Mesothelial cell of epicardium (in vitro differentiated cells): ENCODE measurements at places on chromosomes 12 and 14.

DNA sequence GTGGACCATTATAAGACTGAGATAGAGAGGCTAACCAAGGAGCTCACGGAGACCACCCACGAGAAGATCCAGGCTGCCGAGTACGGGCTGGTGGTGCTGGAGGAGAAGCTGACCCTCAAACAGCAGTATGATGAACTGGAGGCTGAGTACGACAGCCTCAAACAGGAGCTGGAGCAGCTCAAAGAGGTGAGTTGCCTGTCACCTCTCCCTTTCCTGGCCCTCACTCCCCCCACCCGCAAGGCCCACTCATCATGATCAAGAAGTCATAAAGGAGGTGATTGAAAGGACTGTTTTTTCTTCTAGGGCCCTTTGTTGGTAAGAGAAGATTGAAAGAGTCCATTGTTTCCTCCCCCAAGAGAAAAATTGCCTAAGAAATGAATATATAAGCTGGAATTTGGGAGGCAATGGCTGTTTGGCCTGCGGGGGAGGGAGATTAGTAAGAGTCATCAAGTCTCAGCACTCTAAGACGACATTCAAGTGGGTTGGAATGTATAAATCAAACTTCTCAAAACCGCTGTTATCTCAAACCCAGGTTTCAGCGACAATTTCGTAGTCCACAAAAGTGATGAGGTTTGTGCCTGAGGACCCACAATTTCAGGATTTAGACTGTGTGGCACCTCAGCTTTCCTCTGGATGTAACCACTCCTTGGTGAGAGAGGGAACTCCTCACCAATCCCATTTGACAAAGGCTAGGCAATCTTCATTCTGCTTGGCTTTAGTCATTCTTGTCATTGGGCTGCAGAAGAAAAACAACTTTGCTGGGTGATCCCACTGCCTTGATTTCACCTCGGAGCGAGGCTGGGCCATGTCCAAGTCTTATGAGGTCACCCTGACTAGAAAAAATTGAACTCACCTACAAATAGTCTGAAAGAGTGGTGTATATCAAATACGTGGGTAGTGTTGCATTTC lies 966 bp downstream of the BICD1 start:
- H3K27me3 ChIP-seq, result no peaks in the 10 kb centered on the region
- peak overlapping the region; percentile 86 for H3K27ac ChIP-seq
- H3K4me1 ChIP-seq, result peaks cover 28% of the 10 kb centered on the region
- peaks cover 4% of the 10 kb centered on the region for H3K36me3 ChIP-seq

DNA sequence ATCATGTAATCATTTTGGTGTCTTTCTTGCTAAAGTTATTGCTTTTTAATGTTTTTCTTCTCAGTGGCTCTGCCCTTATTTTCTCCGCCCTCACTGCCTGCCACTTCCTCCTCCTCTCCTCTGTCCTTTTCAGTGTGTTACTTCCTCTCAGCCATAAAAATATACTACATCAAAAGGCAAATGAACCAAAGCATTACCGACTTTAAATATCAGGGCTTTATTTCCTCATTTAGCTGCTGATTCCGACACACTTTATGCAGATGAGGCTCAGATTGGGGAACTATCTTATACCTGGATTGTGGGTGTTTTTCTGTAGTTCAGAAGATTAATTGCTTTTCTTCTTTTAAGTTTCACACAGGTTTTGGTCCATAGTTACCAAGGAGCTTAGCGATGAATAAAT lies 118.1 kb downstream of the CMAS start:
- H3K27me3 ChIP-seq, result no peaks in the 10 kb centered on the region
- no peak for DNase-seq
- no peak overlapping the region for H3K27ac ChIP-seq
- no peak overlapping the region for H3K4me3 ChIP-seq
- H3K36me3 ChIP-seq, result peaks cover 1% of the 10 kb centered on the region

- DNase-seq, result no peak
- peaks cover 28% of the 10 kb centered on the region for H3K4me1 ChIP-seq
- H3K36me3 ChIP-seq, result peaks cover 4% of the 10 kb centered on the region
- H3K27ac ChIP-seq, result no peak overlapping the region
Measured at GRCh38 chr14:88621100-88621499, 58.3 kb downstream of the ZC3H14 start.

GRCh38 chr12:78087363-78087675 lies 256.6 kb downstream of the NAV3 start:
- H3K4me3 ChIP-seq, result no peak overlapping the region
- no peaks in the 10 kb centered on the region for H3K27me3 ChIP-seq
- DNase-seq, result no peak
- peaks cover 7% of the 10 kb centered on the region for H3K4me1 ChIP-seq

GRCh38 chr12:68111995-68112394 lies 47.5 kb downstream of the IFNG start:
- H3K27me3 ChIP-seq, result no peaks in the 10 kb centered on the region
- no peaks in the 10 kb centered on the region for H3K36me3 ChIP-seq
- no peak overlapping the region for H3K27ac ChIP-seq
- no peaks in the 10 kb centered on the region for H3K4me1 ChIP-seq

GRCh38 chr12:107242189-107242588 lies 148.8 kb upstream of the CRY1 start:
- peaks cover 9% of the 10 kb centered on the region for H3K4me1 ChIP-seq
- no peaks in the 10 kb centered on the region for H3K36me3 ChIP-seq
- H3K4me3 ChIP-seq, result no peak overlapping the region
- DNase-seq, result no peak
- H3K27me3 ChIP-seq, result peaks cover 64% of the 10 kb centered on the region
- H3K27ac ChIP-seq, result no peak overlapping the region

DNA sequence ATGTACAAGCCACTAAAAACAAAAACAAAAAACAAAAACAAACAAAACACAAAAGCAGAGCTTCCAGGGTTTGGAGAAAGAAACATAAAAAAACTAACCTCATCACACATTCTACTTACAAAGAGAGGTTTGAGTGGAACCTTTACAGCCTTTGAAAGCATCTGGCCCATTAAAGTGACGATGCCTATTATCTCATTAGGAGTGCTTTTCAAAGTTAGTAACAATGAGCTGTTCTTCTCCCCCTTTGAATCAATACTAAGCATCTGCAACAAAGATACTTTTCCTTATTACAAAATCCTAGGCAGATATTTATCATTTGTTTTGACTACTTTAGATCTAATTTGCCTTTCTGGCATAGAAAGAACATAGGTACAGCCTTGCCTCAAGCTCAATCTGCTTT lies 217.3 kb downstream of the PPM1H start:
- no peaks in the 10 kb centered on the region for H3K27me3 ChIP-seq
- no peak overlapping the region for H3K4me3 ChIP-seq
- no peak for DNase-seq
- H3K36me3 ChIP-seq, result peaks cover 2% of the 10 kb centered on the region

- no peak overlapping the region for H3K4me3 ChIP-seq
- no peak for DNase-seq
- peaks cover 2% of the 10 kb centered on the region for H3K4me1 ChIP-seq
- H3K27ac ChIP-seq, result no peak overlapping the region
Measured at GRCh38 chr14:63952933-63953437, 100.2 kb downstream of the SYNE2 start.

DNA sequence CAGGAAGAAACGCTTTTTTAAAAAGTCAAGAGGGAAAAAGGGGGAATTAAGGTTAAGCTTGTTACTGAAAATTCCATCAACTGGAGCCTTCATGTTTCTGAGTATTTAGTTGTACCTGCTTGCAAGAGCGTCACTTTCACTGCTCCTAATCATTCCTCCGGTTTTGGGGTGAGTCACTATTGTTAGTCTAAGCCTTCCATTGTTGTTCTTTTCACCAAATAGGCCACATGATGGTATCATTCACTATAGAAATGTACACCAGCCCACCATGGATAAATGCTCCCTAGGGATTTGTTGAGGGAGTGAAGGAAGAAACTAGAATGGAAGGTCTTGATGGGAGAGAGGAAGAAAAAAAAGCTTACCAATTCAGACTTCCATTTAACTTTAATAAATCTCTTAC lies 3.0 kb downstream of the IL22 start:
- peaks cover 5% of the 10 kb centered on the region for H3K36me3 ChIP-seq
- no peak overlapping the region for H3K27ac ChIP-seq
- H3K27me3 ChIP-seq, result peaks cover 5% of the 10 kb centered on the region
- no peak overlapping the region for H3K4me3 ChIP-seq

- no peaks in the 10 kb centered on the region for H3K27me3 ChIP-seq
- H3K4me3 ChIP-seq, result no peak overlapping the region
- H3K27ac ChIP-seq, result no peak overlapping the region
- H3K4me1 ChIP-seq, result peaks cover 29% of the 10 kb centered on the region
- no peaks in the 10 kb centered on the region for H3K36me3 ChIP-seq
Measured at GRCh38 chr12:116133149-116133548, 144.3 kb downstream of the MED13L start.

GRCh38 chr12:55955800-55956508 lies 9.9 kb downstream of the PMEL start:
- peak overlapping the region; percentile 26 for H3K27ac ChIP-seq
- peaks cover 2% of the 10 kb centered on the region for H3K4me1 ChIP-seq
- no peak for DNase-seq
- no peaks in the 10 kb centered on the region for H3K27me3 ChIP-seq

DNA sequence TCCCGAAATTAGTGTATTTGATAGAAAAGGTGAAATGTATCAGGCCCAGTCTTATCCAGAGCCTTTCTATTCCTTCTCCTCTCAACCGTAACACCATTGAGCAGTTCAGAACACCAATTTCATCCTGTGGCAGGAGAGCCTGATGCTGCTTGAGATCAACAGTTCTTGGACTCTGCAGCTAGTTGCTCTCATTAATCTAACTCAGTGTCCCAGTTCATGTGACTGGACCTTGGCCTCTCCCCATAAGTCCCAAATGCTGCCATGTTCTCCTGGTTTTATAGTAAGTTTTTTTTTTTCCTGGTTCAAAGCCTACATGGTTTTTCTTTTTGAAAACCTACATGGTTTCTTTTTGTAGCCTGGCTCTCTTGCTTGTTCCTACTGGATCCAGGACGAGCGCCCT lies 293.9 kb downstream of the ITPR2 start:
- H3K27ac ChIP-seq, result no peak overlapping the region
- peaks cover 8% of the 10 kb centered on the region for H3K36me3 ChIP-seq
- H3K27me3 ChIP-seq, result no peaks in the 10 kb centered on the region
- H3K4me3 ChIP-seq, result no peak overlapping the region

- no peak for DNase-seq
- H3K27ac ChIP-seq, result no peak overlapping the region
- H3K36me3 ChIP-seq, result peaks cover 15% of the 10 kb centered on the region
- H3K27me3 ChIP-seq, result no peaks in the 10 kb centered on the region
- no peak overlapping the region for H3K4me3 ChIP-seq
- H3K4me1 ChIP-seq, result no peaks in the 10 kb centered on the region
Measured at GRCh38 chr14:99938376-99938775, 126.8 kb upstream of the EVL start.

DNA sequence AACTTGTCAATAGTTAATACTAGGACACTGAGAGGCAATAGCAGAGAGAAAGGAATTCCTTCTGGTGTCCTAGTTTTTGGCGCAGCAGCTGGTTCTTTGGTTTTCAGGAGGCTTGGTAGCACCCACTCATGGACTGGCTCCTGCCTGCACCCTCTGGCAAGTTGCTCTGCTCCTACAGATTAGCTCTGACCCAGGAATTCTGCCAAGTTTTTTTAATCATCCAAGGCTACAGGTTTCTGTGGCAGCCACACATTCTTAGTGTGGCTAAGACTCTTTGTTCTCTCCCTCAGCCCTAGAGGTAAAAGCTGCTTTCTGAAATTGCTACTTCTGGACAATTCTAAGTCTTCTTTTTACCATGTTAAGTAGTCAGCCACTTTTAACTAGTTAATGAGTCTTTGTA lies 72.0 kb upstream of the FKBP4 start:
- H3K27me3 ChIP-seq, result peaks cover 26% of the 10 kb centered on the region
- H3K36me3 ChIP-seq, result no peaks in the 10 kb centered on the region
- no peak for DNase-seq
- H3K4me3 ChIP-seq, result no peak overlapping the region
- H3K4me1 ChIP-seq, result no peaks in the 10 kb centered on the region

DNA sequence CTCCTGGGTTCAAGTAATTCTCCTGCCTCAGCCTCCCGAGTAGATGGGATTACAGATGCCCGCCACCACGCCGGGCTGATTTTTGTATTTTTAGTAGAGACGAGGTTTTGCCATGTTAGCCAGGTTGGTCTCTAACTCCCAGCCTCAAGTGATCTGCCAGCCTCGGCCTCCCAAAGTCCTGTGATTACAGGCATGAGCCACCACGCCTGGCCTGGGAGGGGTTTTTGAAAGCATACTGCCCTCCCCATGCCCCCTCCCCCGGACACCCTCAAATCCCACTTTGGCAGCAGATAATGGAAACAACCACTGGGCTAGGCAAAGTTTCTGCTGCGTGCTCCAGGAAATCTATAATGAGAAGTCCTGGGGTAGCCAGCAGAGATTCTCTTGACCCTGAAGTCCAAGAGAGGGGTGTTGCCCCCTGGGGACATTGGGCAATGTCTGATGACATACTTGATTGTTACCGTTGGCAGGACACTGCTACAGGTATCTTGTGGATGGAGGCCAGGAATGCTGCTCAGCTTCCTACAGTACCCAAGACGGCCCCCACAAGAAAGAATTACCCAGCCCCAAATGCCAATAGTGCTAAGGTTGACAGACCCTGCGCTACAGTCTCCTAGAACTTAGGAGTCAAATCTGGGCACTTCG lies 18.7 kb upstream of the FBXO21 start:
- no peaks in the 10 kb centered on the region for H3K36me3 ChIP-seq
- no peak overlapping the region for H3K4me3 ChIP-seq
- no peak overlapping the region for H3K27ac ChIP-seq
- DNase-seq, result no peak
- H3K27me3 ChIP-seq, result peaks cover 52% of the 10 kb centered on the region

DNA sequence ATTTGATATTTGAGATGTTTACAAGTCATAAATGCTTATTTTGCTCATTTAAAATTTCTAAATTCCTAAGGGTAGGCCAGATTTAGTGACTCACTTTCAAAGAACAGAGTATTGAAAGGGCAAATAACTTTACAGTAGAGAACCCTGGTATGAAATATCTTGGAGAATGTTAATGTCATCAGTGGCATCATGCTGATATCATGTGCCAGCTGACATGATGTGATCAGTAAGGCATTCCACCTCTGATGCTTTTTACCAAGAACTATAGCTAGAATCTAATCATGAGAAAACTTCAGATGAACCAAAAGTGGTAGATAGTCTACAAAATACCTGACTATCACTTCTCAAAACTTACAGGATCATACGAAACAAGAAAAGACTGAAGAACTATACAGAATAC lies 2.9 kb upstream of the FLRT2 start:
- H3K4me3 ChIP-seq, result no peak overlapping the region
- no peaks in the 10 kb centered on the region for H3K27me3 ChIP-seq
- H3K27ac ChIP-seq, result no peak overlapping the region
- H3K4me1 ChIP-seq, result peaks cover 30% of the 10 kb centered on the region
- no peak for DNase-seq
- H3K36me3 ChIP-seq, result no peaks in the 10 kb centered on the region

GRCh38 chr14:77707355-77707723 lies 484 bp downstream of the ALKBH1 start:
- no peaks in the 10 kb centered on the region for H3K27me3 ChIP-seq
- H3K4me3 ChIP-seq, result peak overlapping the region; percentile 96
- peak; percentile 44 for DNase-seq
- peaks cover 3% of the 10 kb centered on the region for H3K36me3 ChIP-seq
- H3K27ac ChIP-seq, result peak overlapping the region; percentile 94
- H3K4me1 ChIP-seq, result peaks cover 27% of the 10 kb centered on the region
